ENCODE measurements at places on chromosomes 12 and 14.

- DNase-seq, result no peak
These were observed 2.2 kb downstream of the ENO2 start for GRCh38 chr12:6916426-6917200.

- no peak for DNase-seq
These were observed 11.5 kb downstream of the ZFP36L1 start for GRCh38 chr14:68781161-68782021.

GRCh38 chr14:101018561-101019290 lies 115.2 kb upstream of the RTL1 start:
- DNase-seq, result no peak

- DNase-seq, result no peak
These were observed 9.8 kb downstream of the DHRS1 start for GRCh38 chr14:24289649-24290280.
